ENCODE measurements at places on chromosomes 11 and 22. TPM values are rescaled to one million over a fixed set of nuclear protein-coding genes. Genes with fewer than 3 reads are reported as not detected.

Gene OR6A2
- total RNA-seq, result 0.21 TPM

Gene NTM
- 13.2 TPM for total RNA-seq

Gene RGL4
- total RNA-seq, result not detected

- DNase-seq, result peak; percentile 54
Measured at GRCh38 chr11:3849297-3849874, 6.1 kb upstream of the STIM1 start.

DNA sequence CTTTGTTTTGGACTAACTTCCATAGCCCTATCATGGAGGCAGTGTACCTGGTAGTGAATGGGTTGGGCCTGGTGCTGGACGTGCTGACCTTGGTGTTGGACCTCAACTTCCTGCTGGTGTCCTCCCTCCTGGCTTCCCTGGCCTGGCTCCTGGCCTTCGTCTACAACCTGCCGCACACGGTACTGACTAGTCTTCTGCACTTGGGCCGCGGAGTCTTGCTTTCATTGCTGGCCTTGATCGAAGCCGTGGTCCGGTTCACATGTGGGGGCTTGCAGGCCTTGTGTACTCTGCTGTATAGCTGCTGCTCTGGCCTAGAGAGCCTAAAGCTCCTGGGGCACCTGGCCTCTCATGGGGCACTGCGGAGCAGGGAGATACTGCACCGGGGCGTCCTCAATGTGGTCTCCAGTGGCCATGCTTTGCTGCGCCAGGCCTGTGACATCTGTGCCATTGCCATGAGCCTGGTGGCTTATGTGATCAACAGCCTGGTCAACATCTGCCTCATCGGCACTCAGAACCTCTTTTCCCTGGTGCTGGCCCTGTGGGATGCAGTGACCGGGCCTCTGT, 846 bp downstream of the RNF26 start:
- no peak for DNase-seq

DNA sequence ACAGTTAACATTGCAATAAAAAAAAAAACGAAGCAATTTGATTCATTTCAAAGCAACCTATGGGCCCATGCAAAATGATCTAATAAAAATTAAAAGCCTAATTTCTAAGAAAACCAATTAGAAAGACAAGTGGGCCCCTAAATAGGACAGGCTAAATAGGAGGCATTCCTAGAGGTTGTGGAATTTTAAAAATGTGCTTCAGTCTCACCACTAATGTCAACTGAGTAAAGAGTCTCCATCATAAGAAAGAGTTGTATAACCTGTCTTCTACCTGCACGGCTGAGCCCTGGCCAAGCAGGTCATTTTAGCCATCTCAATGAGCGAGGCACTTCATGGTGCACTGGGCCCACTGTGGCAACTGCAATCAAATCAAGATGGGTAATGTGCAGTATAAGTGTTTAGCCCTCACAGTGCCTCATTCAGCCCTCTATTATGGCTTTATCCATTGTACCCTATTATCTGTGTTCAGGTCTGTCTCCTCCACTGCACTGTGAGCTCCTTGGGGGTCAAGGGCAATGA, 76.4 kb downstream of the PRSS23 start:
- no peak for DNase-seq

GRCh38 chr11:100991541-100991940, 138.1 kb downstream of the PGR start:
- DNase-seq, result no peak
